Cortex of kidney (tissue), 1 donor: ENCODE measurements at places on chromosomes 6 and 20.

DNA sequence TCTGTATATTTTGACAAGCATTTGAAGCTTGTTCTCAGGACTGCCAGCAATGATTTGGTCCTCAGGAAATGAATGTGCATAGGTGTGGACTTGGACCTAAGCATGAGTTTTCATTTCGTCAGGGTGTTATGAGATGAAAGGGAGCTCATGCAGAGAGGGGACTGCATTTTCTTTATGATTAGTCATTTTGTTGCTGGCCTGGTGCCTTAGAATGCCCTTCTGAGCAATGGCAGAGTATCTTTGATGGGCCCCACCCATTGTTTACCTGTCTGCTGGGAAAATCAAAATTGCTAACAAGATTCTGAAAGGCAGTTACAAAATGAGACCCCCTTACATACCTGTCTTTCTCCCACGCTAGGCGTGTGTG, 51.5 kb upstream of the MTHFD1L start:
- DNase-seq = no peak

- DNase-seq = no peak
Measured at GRCh38 chr6:157685596-157686280, 137.3 kb upstream of the SNX9 start.

GRCh38 chr6:13413466-13413862, 73.9 kb downstream of the GFOD1 start:
- no peak for DNase-seq

DNA sequence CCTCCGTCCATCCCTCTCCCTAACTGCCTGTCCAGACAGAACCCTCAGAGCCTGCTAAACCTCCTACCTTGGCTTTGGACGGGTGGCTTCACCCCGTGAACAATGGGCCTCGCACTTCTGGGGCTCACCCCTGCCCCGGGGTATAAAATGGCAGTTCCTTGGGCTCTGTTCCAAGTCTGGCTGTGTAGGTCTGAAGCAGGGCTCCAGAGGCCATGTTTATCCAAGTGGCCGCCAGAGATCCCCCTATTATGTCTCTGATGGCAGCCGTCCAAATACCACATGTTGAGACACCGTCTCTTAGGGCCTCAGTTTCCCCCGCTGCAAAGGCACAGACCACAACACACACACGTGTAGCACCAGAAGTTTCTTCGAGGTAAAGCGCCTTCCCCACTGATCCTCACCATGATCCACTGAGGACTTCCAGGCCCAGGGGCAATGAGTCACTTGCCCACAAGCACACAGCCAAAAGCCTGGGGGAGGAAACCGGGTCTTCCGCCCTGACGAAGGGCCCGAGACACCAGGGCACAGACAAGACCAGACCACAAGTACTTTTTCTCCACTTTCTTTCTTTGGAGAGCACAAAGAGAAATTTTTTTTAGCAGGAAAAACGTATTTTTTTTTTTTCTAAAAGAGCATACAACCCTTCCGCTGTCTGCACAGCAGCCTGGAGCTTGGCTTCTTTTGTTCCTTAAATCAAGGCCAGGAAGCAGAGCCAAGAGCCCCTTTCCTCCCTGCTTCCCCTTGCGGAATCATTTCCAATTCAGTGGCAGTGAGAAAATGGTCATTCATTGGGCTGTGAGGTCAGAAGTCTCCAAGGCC, 11.8 kb downstream of the CPNE5 start:
- no peak for DNase-seq

DNA sequence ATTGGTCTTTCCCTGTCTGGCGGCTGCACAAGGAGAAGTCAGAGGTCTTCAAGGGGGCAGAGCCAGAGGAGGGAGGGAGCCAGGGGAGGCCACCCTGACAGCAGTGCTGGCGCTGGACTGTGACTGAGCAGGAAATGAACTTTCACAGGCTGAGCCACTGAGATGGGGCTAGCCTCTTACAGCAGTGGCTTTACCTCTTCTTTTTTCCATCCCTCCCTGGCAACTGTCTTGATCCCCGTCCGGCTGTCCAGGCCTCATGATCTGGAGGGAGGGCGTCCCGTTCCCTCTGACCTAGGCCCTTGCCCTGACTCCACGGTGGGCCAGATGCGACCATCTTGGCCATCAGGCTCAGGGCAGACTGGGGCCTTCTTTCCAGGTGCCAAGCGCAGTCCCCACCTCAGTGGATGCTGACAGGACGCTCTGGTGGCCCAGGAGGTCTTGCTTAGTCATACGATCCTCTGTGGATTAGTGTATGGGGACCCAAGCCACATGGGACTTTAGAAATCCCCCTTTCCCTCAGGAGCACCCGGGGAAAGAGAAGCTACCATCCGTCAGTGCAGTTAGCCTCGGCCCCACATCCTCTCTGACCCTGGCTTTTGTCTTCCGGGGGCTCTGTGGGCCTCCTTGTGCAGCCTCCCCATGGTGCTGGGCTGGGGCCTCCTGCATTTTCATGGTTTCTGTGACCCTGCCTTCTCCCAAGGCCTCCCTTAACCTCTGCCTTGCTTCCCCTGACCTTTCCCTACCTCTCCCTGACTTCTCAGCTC, 57.4 kb upstream of the CCDC167 start:
- no peak for DNase-seq

GRCh38 chr6:90458353-90459224, 128.3 kb downstream of the MAP3K7 start:
- no peak for DNase-seq

DNA sequence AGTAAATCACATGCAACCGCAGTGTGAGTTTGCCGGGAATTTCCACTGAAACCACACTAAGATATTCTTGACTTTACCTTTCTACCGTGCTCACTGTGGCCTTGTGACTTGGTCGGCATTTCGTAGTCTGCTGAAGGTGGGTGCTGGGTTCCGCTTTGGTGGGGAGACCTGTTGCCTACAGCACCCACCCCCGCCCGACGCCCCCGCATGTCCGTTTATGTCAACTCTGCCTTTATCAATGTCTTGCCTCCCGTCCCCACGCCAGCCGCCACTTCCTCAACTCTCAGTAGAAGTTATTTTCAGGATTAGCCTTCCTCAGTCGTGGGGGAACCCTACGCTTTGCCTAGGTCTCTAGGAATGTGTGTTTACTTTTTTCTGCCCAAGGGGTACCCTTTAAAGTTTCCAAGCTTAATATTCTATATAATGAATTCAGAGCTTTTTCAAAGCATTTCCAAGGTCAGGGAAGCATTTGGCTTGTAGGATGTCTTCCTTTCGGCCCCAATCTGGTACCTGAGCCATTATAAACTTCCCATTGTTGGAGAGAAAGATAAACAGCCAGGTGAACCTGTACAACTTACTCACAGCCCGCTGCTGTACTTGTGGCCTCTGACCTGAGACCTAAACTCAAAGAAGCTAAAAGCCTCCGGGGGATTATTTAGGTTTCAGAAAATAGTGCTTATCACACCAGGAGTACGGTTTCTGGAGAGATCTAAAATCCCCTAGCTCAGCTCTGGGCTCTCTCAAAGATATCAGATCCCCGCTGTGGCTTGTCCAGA, 54.2 kb downstream of the TBC1D7 start:
- no peak for DNase-seq

GRCh38 chr6:127247114-127248096, 19.3 kb upstream of the RNF146 start:
- DNase-seq = no peak

GRCh38 chr20:62822239-62822787, 5.5 kb downstream of the COL9A3 start:
- no peak for DNase-seq

DNA sequence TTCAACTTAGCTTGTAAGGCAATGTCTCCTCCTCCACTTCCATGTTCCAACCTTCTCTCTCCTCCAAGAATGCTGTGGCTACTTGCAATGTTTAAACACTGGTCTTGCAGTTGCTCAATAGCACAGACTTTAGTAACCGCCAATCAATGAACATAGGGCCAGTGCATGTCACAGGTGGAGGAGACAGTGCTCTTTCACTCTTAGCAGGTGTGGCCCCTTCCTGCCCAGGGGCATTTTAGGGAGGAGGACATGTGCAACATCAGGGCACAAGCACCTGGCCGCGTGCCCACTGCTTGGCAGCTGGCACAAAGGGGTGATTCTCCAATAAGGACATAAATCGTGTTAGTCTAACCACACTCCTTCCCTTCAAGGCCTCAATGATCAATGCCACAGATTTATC, 41.3 kb downstream of the ADGRF1 start:
- no peak for DNase-seq

DNA sequence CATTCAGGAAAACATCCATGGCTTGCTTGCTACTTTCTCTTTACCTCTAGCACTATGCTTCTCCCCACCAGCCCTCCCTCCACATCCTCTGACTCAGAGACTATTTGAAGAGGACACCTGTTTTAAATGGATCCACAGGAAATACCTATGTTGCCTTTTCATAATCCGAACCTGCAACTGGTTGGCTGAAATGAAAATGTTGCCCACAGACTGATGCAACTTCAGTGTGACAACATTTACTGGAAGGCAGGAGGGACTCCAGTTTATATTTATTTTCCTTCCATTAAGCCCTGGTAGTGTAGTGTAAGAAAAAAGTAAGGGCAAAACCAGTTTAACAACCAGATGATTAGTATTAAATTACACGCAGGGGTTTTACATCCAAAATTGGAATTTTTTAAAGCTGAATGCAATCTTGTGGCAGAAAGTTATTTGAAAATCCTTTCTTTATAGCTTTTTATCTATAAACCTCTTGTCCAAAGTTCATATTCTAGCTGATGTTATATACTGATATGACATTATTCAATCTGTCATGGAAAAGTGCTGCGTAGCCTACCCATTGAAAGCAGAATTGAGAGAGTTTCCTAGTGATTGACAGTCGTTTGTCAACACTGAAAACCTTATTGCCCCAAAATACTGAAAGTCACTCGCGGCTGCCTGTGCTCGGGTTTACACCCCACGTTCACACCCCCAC, 881 bp upstream of the AIG1 start:
- DNase-seq = no peak

- no peak for DNase-seq
Measured at GRCh38 chr6:166259296-166259977, 48.8 kb downstream of the PRR18 start.

DNA sequence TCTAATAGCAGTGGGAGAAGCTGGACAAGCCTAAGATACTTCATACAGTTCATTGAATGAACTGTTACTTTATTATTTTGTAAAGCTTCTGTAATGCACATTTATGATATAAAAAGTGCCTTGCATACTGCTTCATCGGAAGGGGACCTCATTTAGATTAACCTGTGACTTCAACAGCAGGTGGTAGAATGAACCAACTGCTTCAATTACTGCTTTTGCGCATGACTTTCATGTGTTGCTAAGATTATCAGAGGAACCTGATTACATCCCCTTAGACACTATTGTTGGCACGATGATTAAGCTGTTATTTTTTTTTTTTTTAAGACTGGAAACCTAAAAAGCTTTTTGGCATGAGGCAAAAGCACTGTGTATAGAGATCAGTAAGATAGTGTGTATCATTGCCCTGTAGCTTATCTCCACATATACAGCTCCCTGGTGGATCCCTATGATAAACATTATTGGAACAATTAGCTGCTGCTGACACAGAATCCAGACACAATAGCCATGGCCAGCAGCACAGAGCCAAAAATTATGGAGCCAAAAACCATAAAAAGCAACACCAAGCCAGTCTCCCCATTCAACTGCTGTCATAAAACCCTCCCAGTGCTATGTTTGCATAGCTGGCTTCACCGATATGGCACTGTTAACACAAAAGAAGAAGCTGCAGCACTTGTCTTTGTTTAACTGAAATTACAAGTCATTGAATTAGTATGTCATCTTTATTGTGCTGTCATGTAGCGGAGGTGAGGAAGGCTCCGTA, 731.6 kb upstream of the MMS22L start:
- no peak for DNase-seq

GRCh38 chr6:14467591-14467990, 350.0 kb downstream of the CD83 start:
- DNase-seq = no peak

- no peak for DNase-seq
Measured at GRCh38 chr6:38349795-38350194, 289.9 kb downstream of the BTBD9 start.

DNA sequence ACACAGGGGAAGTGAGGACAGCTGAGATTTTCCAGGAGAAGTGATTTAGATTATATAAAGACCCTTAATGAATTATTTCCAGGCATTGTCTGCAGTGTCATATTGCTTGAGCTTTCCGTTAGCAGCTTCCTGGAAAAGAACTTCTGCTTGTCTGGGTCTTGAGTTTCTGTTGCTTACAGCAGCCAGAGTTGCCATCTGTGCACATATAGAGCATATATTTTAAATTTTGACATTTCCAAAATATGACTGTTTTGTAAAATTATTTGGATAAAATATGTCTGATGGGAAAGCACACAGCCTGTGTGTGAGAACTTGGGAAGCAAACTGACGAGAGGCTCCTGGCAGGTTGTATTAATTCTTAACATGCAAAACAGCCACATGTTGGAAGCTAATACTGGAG, 21.0 kb upstream of the NKX2-2 start:
- no peak for DNase-seq

GRCh38 chr6:162962093-162962492, 234.3 kb downstream of the PACRG start:
- no peak for DNase-seq

GRCh38 chr6:36069573-36069972, 42.0 kb downstream of the MAPK14 start:
- DNase-seq = no peak

DNA sequence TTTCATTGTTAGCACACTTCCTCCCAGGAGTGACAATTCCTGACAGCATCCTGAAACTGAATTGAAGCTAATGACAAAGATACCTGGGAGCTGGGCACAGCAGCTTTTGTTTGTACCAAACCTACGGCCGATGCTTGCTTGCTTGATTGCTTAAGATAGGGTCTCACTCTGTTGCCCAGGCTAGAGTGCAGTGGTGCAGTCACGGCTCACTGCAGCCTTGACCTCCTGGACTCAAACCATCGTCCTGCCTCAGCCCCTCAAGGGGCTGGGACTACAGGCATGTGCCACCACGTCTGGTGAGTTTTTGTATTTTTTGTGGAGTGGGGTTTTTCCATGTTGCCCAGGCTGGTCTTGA, 84.7 kb upstream of the SCP2D1 start:
- no peak for DNase-seq

GRCh38 chr6:127854009-127854408, 46.8 kb downstream of the THEMIS start:
- no peak for DNase-seq

DNA sequence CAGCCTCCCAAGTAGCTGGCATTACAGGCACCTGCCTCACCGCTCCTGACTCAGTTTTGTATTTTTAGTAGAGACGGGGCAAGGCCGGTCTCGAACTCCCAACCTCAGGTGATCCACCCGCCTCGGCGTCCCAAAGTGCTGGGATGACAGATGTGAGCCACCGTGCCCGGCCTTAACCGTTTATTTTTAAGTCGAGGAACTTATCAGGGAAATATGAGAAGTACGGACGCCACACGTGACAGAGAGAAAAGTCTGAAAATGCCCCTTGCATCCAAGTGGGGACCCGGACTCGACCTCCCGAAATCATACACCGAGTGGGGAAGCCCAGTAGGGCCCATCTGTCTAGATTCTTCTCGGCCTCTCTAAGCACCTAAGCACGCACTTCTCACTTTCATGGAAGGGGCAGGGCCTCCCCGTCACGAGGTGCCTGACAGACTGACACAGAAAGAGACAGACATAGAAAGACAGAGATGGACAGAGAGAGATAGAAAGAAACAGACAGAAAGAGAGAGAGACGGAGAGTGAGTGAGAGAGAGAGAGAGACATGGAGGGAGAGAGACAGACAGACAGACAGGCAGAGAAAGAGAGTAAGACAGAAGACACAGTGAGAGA, 756.5 kb upstream of the DEFB115 start:
- DNase-seq = no peak

GRCh38 chr6:22756365-22756764, 187.0 kb downstream of the HDGFL1 start:
- no peak for DNase-seq

GRCh38 chr6:74645108-74645849, 560.6 kb downstream of the COL12A1 start:
- DNase-seq = no peak

GRCh38 chr6:136752554-136752953, 39.7 kb downstream of the MAP3K5 start:
- DNase-seq = no peak
